Inflammatory macrophage treated with lipopolysaccharide for 1 hour (primary cell): ENCODE measurements at places on chromosomes 4 and X.

- DNase-seq = no peak
Observed at GRCh38 chrX:132559101-132559500, 70.3 kb upstream of the MBNL3 start.

DNA sequence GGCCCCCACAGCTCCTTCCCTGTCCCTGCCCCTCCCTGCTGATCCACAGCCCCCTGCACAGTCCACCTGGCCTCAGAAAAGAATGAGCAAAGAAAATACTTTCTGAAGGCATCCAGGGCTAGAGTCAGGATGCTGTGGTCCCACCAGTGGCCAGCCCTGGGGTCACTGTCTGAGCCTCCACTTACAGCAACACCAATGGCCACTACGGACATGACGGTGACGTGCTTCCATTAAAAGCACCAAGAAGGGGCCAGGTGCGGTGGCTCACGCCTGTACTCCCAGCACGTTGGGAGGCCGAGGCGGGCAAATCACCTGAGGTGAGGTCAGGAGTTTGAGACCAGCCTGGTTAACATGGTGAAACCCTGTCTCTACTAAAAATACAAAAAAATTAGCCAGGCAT is 4.0 kb downstream of the JAKMIP1 start:
- no peak for DNase-seq

DNA sequence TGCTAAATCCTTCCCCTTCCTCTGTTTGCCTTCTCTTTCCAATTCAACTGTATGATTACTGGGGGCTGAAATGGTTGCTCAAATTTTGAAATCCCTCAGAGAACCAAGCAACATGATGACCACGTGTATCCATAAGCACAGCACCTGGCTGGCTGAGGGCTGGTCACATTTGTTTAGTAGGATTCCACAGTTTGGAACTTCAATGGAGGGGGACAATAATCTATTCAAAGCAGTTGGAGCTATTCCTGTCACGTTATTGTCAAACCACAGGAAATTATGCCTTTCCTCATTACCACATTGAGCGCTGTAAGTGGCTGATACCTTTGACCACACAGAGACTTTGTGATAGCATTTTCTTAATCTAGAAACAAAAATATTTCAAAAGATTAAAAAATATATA is 7.0 kb downstream of the TMSB4X start:
- no peak for DNase-seq

- DNase-seq = peak; percentile 47
Observed at GRCh38 chrX:12984603-12985319, 9.9 kb downstream of the TMSB4X start.

- no peak for DNase-seq
Observed at GRCh38 chr4:107376293-107376692, 340.2 kb upstream of the DKK2 start.

- DNase-seq = no peak
Observed at GRCh38 chrX:31058284-31058683, 13.6 kb downstream of the FTHL17 start.

DNA sequence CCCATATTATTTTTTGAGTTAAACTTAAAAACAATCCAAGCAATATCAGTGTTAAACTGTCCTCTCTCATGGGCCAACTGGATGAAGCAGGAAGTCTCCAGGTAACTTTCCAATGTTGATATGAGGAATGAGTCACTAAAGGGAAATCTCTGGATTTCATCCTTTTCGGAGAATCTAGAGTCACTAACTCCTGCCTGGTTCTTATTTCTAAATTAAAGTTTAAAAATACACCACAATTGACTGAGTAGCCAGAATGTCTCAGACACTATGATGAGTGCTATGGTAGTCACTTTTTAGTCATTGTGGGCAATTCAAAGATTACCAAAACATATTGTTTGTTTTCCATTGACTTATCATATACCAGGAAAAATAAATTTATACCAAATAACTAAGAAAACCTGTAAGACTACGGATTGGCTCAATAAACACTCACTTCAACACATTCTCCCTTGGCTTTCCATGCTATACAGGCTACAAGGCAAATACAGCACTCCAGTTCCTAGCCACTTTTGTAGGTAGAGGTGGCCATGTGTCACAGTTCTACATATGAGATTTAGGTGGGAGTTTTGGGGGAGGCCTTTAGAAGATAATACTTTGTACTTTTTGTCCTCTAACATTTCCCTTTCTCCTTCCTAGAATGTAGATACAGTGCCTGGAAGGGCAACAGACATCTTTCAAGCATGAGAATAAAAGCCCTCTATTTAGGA is 8.6 kb downstream of the SLC9B2 start:
- DNase-seq = no peak

DNA sequence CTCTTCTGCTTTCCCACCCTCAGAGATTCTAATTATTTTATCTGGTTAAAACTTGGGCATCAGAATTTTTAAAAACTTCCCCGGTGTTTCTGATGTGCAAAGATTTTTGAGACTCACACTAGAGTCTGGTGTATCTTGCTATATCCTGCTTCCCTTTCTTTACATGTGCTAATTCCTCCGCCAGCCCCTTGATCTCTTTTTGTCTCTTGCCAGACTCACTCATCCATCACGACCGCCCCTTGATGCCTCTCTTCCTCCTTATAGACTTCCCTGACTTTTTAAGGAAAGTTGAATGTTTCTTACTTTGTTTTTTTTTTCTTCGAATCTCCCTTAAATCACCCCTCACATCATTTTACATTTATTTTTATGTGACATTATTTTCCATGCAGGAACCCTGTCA is 274.9 kb upstream of the PITX2 start:
- DNase-seq = no peak

DNA sequence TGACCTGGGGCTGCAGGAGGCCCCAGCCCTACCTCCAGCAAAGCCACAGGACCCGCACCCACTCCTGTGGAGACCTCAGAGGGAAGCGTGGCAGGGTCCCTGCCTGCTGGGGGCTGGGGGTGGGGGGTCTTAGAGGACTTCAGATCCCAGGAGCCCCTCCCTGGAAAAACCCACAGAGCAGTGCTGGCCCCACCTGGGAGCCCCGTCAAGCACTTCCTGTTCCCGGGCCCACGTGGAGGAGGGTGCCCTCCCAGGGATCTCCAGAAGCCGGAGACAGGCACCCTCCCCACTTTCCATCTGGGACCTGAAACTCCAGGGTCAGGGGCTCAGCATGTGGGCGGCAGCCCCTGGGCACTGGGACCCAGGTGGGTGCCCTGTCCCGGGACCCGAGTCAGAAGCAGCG is 32.0 kb downstream of the TACC3 start:
- DNase-seq = no peak

DNA sequence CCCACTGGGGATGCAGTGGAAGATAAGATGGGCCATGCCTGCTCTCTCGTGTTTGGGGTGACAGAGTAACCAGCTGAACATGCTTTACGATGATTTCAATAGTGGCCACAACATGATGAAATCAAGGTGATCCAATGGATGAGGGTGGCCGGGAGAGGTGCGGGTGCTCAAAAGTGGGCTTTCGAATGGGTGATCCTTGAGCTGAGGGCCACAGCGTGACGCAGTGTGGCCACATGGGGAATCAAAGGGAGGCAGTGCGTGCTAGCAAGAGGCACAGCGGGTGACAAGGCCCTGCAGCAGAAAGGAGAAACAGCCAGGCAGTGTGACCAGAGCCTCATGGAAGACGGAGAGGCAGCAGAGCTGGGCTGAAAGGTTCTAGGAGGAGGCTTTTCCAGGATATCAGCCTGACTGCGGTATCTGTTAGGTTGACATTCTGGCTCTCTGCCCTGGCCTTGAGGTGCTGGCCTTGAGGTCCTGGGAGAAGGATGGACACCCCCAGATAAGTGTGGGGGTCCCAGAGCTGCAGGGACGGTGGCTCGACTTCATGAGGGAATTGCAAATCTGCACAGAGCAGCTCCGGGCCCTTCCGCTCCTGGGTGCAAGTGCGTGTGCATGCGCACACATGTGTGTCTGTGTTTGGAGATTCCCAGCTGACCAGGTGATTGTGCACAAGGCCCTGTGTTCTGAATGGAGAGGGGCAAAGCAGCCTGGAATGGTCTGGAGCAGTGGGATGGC is 38.0 kb upstream of the GPR78 start:
- no peak for DNase-seq

DNA sequence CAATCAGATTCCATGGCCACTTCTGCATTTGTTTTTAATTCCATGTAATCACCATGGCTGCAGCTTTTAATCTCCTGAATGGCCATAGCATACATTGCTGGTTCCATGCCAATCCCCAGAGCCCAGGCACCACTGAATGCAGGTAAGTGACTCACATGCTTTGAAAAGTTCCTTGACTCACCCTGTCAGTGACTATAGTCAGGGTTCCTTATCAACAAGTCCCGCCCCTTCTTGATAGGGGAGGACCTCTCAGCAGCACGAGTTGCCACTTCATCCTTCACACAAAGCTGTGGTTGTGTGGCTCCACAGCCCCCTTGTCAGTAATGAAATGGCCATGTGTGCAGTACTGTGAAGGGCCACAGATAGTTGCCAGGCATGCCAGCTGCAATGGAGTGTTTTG is 516.6 kb downstream of the PPARGC1A start:
- no peak for DNase-seq

DNA sequence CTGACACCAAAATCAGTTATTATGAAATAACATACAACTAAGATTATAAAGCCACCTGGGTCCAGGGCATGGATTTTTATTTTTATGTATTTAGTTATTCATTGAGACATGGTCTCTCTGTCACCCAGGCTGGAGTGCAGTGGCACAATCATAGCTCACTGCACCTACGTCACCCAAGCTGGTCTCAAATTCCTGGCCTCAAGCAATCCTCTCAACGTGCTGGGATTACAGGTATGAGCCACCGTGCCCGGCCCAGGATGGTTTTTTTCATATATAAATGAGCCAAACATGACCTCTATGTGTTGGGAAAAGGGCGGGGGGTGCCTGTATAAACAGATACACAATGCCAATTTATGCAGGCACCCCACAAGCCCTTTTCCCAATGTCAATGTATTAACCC is 24.6 kb downstream of the ZNF630 start:
- DNase-seq = no peak

- DNase-seq = peak; percentile 28
Observed at GRCh38 chr4:40976343-40976742, 226.6 kb downstream of the NSUN7 start.

GRCh38 chr4:177356206-177356605 is 46.5 kb downstream of the NEIL3 start:
- no peak for DNase-seq

DNA sequence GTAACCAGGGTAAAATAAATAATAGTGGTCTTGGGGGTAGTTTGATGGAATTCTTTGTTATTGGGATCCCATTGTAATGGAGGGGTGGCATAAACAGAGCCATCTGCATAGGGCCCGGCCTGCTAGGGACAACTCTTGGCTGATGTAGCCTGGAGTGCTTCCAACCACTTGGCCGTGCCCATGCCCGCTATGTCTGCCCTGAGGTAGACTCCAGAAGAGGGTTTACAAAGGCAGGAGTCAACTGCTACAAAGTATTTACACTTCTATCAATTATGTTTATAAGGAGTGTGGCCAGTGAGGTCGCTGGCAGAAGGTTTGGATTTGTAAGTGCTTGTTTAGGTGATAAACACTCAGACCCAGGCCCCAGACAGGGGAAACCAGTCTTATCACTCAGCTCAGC is 8.1 kb downstream of the RASL11B start:
- DNase-seq = no peak

- no peak for DNase-seq
Observed at GRCh38 chrX:71637253-71637618, 18.9 kb upstream of the CXCR3 start.

GRCh38 chr4:22720091-22720490 is 27.4 kb downstream of the GBA3 start:
- no peak for DNase-seq

- no peak for DNase-seq
Observed at GRCh38 chr4:100075486-100076270, 114.6 kb downstream of the DDIT4L start.

DNA sequence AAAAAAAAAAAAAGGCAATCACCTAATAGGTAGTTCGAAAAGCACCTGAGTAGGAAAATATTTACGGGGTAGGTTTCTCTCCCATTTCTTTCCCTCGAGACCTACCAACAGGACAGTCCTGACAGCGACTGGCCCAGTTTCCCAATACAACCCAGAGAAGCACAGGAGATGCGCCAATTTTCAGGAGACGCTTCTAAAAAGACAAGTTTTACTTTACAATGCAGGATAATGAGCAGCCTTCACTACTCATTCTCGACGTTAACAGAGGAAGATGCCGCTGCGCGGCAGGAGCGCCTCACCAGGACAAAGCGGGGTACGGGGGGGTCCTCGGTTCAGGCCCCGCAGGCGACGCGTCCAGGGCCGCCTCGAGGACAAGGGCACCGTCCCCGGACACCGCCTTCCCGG is 708 bp downstream of the BCLAF3 start:
- no peak for DNase-seq

DNA sequence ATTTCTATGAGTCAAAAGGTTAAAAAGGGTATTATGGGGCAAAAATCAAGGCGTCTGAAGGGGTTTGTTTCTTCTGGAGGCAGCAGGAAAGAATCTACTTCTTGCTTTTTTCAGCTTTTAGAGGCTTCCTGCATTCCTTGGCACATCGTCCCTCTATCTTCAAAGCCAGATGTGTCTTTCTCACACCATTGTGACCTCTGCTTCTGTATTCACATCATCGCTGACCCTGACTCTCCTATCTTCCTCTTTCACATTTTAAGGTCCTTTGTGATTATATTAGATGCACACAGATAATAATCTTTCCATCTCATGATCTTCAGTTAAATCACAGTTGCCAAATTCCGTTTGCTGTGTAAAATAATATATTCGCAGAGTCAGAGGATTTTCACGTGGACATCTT is 112.7 kb downstream of the PPP4R3C start:
- DNase-seq = no peak

DNA sequence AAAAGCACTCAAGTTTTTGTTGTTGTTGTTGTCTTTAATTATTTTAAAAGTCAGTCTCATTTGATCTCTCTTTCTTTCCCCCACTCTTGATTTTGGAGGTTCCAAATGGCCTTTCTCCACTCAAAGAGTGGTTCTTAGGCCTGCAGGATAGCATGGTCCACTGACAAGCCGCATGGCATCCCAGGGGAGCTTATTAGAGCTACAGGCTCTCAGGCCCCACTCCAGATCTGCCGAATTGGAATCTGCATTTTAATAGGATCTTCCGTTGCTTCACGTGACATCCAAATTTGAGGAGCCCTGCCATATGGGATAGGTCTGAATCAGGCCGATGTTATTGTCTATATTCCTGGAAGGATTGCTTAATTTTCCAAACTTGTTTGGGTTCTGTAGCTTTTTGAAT is 72.1 kb downstream of the CPE start:
- no peak for DNase-seq

GRCh38 chr4:61199873-61200186 is 296 bp upstream of the ADGRL3 start:
- DNase-seq = no peak

- no peak for DNase-seq
Observed at GRCh38 chr4:17535242-17535641, 20.3 kb downstream of the CLRN2 start.

GRCh38 chr4:23533859-23534258 is 356.0 kb downstream of the PPARGC1A start:
- no peak for DNase-seq
